ENCODE measurements at places on chromosomes 3 and 15.

DNA sequence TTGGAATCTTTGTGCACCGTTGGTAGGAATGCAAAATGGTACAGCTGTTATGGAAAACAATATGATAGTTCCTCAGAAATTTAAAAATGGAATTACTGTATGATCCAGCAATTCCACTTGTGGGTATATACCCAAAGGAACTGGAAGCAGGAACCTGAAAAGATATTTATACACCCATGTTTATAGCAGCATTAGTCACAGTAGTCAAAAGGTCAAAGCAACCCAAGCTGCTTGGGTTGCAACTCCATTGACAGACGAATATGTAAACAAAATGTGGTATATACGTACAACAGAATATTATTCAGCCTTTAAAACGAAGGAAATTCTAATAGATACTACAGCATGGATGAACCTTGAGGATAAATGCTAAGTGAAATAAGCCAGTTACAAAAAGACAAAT, 35.0 kb upstream of the CAPN3 start:
- DNase-seq = no peak

DNA sequence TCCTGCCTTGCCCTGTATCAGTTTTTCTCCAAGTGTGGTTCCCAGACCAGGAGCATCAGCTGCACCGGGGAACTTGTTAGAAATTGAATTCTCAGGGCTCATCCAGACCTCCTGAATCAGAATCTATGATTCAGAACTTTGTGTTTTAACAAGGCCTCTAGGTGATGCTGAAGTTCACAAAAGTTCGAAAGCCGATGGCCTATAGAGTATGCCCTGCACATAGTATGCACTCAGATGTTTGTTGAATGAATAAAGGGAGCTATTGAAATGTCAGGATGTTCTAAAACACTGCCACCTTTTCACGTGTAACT, 664 bp upstream of the LARP6 start:
- no peak for DNase-seq

- DNase-seq = no peak
Observed at GRCh38 chr3:109339714-109340648, 2.6 kb upstream of the DPPA4 start.

DNA sequence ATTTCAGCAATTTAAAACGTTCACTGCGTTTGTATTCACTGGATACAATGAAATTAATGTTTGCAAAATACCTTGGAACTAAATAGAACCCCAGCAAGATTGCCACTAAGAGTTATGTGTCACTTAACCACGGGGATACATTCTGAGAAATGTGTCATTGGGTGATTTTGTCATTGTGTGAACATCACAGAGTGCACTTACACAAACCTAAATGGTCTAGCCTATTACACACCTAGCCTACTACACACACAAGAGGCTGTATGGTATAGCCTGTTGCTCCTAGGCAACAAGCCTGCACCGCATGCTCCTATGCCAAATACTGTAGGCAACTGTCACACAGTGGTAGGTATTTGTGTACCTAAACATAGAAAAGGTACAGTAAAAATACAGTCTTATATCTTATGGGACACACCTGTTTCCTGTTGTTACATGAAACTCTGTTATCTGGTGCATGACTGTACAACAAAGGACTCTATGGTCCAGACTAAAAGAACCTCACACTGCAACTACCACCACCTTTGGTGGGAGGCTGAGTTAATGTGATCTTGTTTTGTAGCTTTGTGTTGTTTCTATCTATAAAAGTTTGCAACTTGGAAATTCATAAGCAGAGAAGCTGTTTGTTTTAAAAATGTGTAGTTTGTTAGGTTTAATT, 92.2 kb upstream of the NTRK3 start:
- DNase-seq = no peak

DNA sequence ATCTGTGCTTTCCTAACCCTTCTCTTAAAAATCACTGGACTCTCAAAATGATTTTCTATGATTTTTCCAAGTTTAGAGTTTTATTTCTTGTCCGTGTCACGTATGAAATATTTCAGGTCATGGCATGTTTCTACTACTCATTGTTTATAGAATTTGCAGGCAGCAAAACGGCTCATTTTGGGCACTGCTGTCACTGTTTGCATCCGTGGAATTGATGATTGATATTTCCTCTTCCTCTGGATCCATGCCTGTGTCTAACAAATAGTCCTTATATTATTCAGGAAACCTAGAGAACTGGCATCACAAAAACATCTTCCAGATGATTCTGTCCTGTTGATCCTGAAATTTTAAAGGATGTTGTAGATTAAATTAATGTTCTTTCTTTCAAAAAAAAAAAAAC, 47.6 kb downstream of the LARS2 start:
- DNase-seq = no peak

- DNase-seq = no peak
Observed at GRCh38 chr15:62719316-62719715, 323.2 kb upstream of the TPM1 start.

DNA sequence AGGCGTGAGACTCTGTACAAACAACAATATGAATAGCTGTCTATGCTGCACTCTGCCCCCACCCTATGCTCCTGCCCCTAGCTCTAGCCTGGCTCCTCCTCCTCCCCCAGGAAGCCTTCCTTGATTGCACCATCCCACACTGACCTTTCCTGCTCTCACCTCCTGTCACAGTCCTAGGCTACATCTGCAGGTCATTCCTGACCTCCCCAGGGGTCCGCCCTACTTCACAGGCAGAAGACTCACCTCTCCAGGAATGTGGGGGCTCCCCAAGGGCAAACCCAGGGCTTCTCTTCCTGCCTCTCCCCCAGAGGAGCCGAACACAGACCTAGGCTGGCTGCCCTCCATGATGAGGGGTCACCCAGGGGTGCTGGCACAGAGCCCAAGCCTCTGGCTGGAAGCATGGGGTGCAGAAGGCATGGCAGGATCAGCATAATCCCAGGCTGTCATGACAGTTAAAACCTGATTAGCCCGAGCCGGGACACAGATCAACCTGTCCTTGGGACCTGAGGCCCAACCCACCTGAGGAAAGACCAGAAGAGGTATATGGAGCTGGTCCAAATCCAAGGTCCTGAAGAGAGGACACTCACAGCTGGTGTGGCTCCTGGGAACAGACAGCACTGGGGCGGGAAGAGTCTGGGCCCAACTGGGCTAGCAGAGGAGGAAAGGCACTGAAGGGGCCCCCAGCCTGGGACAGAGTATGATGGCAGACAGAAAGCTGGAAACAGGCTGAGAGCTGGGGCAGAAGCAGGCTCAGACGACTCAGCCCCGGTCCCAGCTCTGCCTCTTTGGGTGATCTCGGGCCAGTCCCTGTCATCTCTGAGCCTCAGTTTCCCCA, 5.9 kb downstream of the SEMA7A start:
- no peak for DNase-seq

Data from CD4-positive, alpha-beta T cell treated with Interleukin-4 for 1 hour (primary cell).